ENCODE measurements at places on chromosomes 4 and X.

- no peak for DNase-seq
Measured at GRCh38 chrX:136542281-136542680, 10.3 kb downstream of the VGLL1 start.

- DNase-seq = no peak
Measured at GRCh38 chr4:5828005-5828391, 64.9 kb downstream of the CRMP1 start.

DNA sequence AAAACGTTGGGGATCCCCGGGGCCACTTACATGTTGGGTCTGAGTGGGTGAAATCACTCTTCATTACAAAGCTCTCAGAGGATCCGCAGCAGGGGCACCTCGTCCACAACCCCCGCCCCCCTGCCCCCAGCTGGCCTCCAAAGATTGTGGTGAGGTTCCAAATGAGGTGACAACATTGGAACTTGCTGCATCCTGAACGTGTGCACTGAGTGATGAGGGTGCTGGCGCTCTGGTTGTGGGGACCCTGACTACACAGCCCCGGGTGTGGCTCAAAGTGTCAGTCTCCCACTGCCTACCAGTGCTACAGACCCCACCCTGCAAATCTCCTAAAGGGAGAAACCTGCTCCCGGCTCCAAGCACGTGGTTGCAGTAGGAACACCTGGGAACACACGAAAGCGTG lies 111.9 kb downstream of the PHKA2 start:
- DNase-seq = no peak

- no peak for DNase-seq
Measured at GRCh38 chr4:41414412-41414779, 123.6 kb upstream of the LIMCH1 start.

DNA sequence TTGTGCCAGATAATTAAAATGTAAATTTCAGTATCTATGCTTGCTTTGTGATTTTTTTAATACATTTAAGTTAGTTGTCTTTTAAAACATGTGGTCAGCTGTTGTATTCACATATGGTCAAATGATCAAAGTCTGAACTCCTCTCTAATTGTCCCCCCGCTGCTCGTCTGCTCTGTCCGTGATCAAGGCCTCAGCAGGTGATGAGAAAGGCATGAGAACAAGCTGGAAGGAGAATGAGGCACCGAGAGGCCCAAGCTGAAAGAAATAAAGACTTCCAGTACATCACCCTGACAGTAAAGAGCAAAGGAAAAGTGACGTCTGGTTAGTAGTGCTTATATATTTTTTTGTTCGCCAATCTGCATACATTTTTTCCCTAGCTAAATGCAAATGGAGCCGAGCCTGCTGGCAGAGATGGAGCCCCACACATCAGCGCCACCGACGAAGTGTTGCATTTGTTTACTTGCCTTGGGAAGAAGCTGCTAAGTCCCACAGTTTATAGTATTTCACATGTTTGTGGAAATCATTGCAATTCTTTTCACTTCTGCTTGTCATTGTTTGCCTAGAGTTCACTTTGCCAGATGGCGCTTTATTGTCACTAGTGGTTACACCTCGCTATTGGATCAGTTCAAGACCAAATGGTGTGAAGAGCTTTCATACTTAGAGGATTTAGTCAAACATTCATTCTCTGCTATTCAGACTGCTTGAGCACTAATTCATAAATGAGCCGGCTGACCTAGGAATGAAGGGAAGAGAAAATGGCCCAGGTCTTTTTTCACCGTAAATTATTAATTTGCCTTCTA lies 181.5 kb downstream of the ZIC3 start:
- DNase-seq = no peak

DNA sequence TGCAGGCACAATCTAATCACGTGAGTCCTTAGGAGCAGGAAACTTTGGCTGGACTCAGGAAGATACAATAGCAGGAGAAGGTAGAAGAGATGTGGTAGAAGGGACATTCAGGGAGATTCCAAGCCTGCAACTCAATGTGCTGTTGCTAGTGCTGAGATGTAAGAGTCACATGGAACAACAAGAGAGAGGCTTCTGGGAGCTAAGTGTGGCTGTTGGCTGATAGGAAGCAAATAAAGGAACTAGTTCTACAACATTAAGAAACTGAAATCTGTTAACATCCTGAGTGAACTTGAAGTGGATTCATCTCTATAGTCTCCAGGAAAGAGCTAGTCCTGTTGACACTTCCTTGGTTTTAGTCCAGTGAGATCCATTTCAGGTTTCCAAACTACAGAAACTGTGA lies 1207.4 kb downstream of the ADGRL3 start:
- DNase-seq = no peak

DNA sequence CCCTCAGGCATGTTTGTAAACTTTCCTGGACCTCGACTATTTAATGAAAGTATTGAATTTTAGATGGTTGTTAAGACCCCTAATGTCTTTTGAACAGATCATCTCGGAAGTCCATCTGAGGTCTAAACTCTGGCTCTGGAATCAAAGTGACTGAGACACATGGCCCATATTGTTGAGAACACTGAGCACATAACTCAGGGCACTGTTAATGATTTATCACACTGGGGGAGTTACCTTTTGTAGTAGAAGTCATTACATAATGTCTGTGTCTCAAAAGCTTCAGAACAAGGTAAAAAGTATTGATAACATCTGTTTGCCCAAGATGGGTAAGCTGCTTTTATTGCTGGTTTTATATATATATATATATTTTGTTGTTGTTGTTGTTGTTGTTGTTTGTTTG lies 103.4 kb upstream of the HS3ST1 start:
- no peak for DNase-seq

- no peak for DNase-seq
Measured at GRCh38 chr4:38730830-38731646, 51.8 kb downstream of the TLR10 start.

- no peak for DNase-seq
Measured at GRCh38 chrX:46722742-46723568, 36.0 kb downstream of the SLC9A7 start.

- no peak for DNase-seq
Measured at GRCh38 chr4:114272226-114272625, 292.8 kb upstream of the ARSJ start.

DNA sequence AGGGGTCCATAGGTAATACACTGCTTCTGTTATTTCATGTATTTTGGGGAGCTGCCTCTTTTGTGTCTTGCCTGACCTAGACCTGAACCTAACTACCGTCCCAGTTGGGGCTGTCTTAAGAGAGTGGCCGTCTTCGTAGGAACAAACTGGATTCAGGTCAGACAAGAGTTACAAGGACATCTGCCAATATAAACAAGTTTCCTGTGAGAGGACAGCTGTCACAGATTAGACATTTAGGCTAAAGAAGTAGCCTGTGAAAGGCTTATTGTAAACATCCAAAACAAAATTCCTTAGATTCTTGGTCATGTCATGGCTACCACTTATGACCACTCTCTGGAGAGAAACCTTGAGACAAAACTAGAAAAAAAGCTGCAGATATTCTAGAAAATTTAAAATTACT lies 797.6 kb upstream of the AADAT start:
- DNase-seq = no peak
